CD4-positive, alpha-beta T cell treated with Interleukin-21 for 1 hour (primary cell): ENCODE measurements at places on chromosomes 16 and 17.
A peak's percentile ranks its signal among the peaks of the same experiment; 100 is the strongest.

DNA sequence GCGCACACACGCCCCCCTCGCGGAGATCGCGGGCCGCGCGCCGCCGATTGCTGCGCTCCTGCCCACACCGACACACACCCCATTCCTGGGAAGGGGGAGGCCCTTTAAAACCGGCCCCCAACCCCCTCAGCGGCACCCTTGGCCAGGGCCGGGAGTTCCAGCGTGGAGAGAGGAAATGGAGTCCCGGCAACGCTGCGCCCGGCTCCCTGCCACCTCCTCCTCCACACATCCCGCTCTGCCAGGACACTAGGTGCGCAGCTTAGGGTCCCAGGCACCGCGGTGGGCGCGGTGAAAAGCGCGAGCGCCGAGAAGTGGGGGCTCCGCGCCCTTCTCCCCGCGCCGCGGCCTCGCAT is 397 bp downstream of the CDC42EP4 start:
- DNase-seq: no peak

DNA sequence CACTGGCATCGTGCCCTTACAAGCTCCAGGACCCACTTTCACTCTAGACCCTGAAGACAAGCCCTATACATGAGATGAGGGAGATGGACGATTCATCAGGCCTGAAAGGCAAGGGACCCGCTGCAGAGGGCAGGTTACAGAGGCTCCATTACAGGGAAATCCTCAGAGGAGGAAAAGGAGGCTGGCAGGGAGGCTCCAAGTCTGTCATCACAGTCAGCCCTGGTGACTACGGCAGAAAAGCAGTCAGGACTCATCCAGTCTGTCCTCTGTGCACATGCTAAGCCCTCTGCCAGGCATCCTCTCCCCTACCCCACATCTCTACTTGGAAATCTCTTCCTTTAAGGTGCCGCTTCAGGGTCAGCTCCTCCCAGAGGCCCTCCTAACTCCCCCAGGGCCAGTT is 197.7 kb upstream of the CDH5 start:
- DNase-seq: no peak

DNA sequence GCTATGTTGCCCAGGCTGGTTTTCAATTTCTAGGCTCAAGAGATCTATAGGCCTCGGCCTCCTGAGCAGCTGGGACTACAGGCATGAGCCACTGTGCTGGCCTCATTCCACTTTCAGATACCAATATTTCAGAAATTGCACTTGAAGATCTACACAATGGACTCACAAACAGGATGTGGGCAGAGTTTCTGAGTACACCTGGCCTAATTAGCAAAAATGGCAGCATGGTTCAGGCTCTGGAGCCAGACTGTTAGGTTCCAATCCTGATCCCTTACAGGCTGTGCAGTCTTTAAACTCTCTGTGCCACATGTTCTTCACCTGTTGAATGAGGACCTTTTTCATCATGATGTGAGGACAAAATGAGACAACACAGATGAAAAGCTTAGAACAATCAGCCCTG is 32.2 kb downstream of the RNF157 start:
- DNase-seq: peak; percentile 41

DNA sequence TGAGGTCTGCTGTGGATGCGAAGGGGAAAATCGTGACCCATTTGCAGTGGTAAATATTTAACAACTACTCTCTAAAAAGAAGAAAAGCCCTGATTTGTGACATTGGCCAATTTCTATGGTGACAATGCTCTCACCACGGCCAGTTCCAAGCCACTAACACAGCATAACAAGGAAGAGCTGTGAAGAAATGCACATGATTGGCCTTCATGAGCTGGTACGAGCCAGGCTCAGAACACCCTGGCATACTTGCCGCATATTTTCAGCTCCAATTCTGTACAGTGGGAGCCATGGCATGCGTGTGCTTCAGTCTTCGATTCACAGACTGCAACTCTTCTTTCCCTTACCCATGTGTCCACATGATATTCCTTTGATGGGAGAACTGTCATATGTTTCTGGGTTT is 363.9 kb upstream of the CDH5 start:
- no peak for DNase-seq

DNA sequence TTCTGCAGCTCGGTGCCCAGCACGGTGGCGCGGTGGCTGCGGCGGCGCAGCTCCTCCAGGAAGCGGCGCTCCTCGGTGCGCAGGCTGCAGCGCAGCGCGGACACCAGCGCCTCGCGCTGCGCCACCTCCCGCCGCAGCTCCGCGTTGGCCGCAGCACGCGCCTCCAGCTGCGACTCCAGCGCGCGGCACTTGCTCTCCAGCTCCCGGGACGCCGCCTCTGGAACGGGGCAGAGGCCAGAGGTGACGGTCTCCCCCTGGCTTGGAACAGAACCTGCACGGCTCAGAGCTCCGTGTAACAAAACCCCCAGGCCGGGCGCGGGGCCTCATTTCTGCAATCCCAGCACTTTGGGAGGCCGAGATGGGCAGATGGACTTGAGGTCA is 13.2 kb upstream of the CLUH start:
- peak; percentile 29 for DNase-seq

DNA sequence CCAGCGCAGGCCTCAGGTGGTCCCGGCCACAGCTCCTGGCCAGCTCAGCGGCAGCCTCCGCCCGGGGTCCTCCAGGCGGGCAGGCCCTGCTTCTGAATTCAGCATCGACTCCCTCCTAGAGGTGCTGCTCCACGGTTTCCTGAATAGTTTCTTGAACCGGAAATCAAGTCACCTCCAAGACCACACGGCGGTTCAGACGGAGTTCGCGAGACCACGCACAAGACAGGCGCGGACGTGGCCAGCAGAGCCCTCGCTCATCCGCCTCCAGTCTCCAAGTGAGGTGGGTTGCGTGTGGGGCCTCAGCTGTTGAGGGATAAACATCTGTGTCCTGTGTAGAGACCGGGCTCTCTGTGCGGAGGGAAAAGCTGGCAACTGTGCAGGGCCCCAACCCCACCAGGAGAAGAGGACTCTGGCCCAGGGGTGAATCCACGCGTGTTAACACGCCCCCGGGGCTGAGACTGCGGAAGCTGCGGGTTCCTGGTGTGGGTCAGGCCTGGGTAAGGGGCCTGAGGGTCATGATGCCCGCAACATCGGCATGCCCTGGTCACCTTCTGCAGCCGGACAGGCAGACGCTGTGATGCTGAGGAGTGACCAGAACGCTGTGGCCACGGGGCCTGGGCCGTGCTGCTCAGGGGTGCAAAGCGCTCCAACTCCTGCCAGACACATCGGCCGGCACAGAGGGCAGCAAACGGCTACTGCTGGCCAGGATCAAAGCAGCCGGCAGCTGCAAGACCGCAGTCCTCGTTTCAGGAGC is 55.0 kb upstream of the METRNL start:
- no peak for DNase-seq

GRCh38 chr17:31068291-31068690 is 26.5 kb upstream of the NF1 start:
- peak; percentile 50 for DNase-seq

- no peak for DNase-seq
Observed at GRCh38 chr16:74758801-74759200, 15.8 kb downstream of the FA2H start.

DNA sequence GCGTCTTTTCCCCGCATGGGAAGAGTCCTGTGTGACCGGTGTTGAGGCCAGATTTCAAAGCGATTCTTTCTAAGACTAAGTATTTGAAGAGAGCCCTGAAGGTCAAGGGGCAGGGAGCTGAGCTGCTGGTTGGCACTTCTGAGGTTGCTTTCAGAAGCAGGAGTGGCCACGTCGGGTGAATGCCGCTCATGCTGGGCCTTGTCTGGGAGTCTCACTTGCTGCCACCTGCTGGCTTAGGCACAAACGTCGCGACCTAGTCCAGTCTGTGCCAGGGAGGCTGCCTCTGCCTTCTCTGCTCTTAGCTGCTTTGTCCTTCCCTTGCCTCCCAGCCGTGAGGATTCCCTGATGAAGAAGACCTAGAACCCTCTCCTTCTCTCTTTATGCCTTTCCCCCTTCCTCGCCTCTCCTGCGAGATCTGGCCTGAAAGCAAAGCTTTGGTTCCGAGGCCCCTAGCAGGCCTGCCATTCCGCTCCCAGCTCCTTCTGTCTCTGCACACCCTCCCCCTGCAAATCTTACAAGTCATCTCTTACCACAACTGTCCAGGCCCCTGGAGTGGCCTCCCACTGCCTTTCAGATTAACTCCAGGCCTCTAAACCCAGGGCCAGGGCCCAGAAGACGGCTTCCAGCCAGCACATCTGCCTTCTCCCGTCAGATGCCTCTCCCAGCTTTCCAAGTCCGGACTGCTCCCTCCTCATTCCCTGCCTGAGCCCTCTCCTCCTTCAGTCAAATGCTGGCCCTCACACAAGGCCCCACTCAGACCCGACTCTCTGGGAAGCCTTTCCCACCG is 11.4 kb downstream of the CTNS start:
- DNase-seq: peak; percentile 29
